ENCODE measurements at places on chromosomes 16 and 17. TPM values are rescaled to one million over a fixed set of nuclear protein-coding genes. Genes with fewer than 3 reads are reported as not detected.
A peak's percentile ranks its signal among the peaks of the same experiment; 100 is the strongest.

ATP2C2 gene
- 8.0 TPM for total RNA-seq

AXIN2 gene
- total RNA-seq: 29.8 TPM

MOSMO gene
- total RNA-seq: 42.5 TPM

ZNF750 gene
- not detected for total RNA-seq

TLCD2 gene
- total RNA-seq: 0.91 TPM

TP53TG3 gene
- not detected for total RNA-seq

CUEDC1 gene
- 27.8 TPM for total RNA-seq

TBC1D28 gene
- not detected for total RNA-seq

NGFR gene
- 4.2 TPM for total RNA-seq

SLC13A2 gene
- total RNA-seq: not detected

KIF2B gene
- not detected for total RNA-seq

DNA sequence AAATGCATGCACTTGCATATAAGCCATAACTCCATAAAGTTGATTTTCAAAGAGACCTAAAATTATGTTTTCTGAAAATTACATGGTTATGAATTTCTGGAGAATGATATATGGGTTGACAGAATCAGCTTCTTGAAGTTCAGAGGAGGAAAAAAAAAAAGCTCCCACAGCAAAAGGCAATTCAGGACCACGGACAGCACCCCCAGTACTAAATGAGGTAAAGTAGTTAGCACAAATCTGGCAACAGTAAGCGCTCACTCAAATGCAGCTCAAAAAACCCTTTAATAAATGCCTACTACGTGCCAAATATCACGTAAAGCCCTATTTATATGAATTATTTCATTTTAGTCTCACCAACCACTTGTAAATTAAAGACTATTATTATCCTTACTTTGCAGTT lies 135.2 kb downstream of the SHISA9 start:
- DNase-seq: no peak

- DNase-seq: no peak
These were observed 2.4 kb downstream of the VPS25 start for GRCh38 chr17:42775534-42776098.

DNA sequence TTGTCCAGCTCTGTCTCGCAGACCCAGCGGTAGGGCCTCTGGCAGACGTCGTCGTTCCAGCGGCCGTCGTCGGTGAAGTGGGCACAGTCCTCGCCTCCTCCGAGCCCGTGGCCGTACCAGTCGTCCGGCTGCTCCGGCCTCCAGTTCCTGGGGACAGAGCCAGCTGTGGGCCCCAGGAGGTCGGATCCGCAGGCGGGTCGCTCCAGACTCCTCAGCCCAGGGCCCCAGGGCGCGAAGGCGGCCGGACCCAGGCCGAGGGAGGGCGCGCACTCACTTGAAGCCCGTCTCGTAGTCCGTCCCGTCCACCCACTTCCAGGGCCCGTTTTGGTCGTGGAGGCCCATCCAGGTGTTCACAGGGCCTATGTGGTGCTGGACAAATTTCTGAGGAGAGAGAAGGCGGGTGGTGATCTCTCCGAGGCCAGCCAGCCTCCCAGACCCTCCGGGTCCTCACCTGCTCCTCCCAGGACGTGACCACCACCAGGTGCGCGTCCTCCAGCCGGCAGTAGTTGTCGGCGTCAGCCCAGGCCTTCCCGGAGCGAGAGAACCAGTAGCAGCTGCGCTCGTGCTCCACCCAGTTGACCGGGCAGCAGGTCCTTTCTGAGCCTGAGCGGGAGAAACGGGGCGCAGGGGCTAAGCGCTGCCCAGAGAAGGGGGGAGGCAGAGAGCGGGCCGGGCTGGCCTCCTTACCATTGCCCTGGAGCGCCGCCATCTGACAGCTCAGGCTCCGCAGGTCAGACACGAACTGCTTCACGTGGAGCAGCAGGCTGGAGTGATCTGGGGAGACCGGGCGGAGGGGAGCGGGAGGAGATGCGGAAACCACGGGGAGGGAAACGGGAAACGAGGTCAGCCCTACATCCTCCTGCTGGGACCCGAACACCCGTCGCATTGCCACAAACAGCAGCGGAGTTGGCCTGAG lies 5.2 kb downstream of the ASGR1 start:
- DNase-seq: peak; percentile 81

- DNase-seq: no peak
These were observed 4.6 kb downstream of the ANKRD40 start for GRCh38 chr17:50703162-50703561.

DNA sequence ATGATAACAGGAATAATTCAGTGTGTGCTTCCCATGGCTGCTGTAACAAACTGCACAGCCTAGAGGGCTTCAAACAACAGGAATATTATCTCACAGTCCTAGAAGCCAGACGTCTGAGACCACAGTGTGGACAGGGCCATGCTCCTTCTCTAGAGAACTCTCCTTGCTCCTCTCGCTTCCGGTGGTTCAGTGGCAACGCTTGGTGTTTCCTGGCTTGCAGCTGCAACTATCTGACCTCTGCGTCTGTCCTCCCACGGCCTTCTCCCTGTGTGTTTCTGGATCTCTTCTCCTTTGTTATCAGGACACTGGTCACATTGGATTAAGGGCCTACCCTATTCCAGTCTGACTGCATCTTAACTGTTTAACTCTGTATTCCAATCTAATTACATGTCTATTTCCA lies 414.3 kb downstream of the MAF start:
- no peak for DNase-seq

DNA sequence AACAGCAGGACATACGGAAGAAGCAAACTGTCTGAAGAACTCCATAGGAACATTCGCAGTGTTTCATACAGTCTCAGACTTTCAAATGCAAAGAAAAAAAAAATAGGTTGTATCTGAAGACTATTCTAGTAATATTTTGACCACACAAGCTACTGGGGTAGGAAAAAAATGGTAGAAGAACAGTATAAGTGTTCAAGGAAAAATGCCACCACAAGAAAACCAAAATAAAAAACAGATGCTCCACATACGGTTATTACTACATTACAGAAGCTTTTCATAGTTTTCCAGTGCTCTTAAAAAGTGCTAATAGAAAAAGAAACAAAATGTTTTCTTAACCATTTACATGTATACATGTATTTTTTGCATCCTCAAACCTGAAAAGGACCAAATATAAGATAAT lies 3.7 kb downstream of the NCOR1 start:
- no peak for DNase-seq

DNA sequence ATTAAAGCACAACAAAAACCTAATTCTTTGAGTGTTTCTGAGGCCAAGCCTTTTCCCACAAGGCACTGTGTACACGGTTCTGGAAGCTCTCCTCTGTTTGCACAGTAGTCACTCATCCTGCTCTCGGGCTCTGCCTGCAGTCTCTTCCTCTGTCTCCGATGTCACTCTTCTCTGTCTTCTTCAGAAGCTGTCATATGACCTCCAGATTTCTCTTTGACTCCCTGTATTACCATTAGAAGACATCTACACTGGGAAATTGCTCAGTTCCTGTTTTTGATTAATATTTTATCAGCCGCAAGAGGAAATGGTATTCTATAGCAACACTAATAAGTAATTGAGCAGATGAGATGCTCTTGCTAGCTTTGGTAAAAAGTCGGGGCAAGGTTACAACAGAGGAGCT lies 422.9 kb downstream of the WWOX start:
- DNase-seq: no peak

GRCh38 chr17:79960788-79961522 lies 74.7 kb downstream of the TBC1D16 start:
- no peak for DNase-seq

GRCh38 chr16:56866955-56867830 lies 2.2 kb downstream of the SLC12A3 start:
- DNase-seq: no peak

GRCh38 chr17:35541434-35541833 lies 4.0 kb upstream of the SLFN12L start:
- no peak for DNase-seq

GRCh38 chr17:60664022-60664421 lies 13.6 kb upstream of the BCAS3 start:
- no peak for DNase-seq

DNA sequence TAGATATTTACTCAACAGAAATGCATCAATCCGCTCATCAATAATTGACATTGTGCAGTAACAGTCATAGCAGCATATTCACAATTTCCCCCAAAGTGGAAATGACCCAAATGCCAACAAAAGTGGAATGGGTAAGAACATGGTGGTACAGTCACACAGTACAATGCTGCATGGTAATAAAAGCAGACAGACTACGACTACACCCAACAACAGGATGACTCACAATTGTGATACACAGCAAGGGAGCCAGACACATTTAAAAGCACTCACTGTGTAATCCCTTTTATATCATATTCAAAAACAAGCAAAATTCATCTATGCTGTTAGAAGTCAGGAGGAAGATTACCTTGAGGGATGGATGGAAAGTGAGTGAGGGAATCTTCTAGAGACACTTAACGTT lies 76.5 kb upstream of the NUDT7 start:
- DNase-seq: no peak

GRCh38 chr17:45040459-45040858 lies 11.0 kb downstream of the DCAKD start:
- no peak for DNase-seq

GRCh38 chr17:17675925-17676534 lies 5.2 kb upstream of the RAI1 start:
- no peak for DNase-seq

- no peak for DNase-seq
These were observed 7.5 kb downstream of the RHBDF1 start for GRCh38 chr16:64914-65255.

DNA sequence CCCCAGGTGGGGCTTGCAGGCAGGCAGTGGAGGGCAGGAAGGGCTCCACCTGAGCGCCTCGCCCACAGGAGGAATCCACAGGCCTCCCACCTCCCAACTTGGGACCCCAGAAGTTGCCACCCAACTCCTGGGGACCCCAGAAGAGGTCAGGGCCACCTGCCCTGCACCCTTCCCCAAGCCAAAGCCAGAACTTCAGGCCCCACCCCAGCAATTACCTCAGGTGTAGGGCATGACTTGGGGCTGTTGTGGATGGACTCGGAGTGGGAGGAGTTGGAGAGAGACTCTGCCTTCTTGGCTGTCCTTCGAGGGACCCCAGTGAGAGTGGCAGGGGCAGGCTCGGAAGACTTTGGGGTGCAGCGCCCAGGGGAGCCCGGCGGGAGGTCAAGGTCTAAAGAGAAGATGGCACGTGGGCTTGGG lies 10.5 kb downstream of the TSPOAP1 start:
- no peak for DNase-seq

- DNase-seq: no peak
These were observed 9.7 kb upstream of the CCL2 start for GRCh38 chr17:34245351-34245905.

- no peak for DNase-seq
These were observed 3.4 kb downstream of the SGCA start for GRCh38 chr17:50169121-50169764.

DNA sequence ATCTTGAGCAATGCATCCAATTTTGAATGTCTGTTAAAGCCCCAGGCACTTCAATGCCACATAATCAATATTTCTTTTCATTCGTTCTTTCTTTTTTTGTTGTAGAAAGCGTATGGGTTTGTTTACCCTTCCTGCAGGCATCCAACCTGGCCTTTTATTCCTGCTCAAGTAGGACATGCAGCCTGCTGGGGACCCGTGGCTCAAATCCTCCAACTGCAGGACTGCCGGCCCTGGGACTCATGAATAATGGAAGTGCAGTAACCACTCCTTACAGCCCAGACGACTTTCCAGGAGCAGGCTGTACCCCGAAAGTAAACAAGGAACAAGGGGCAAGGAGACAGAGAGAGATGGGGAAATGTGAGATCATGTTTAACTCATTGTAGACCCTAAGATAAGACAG lies 126.4 kb downstream of the SALL1 start:
- no peak for DNase-seq

- DNase-seq: no peak
These were observed 53.2 kb downstream of the SKAP1 start for GRCh38 chr17:48376682-48377325.

Measured in dorsolateral prefrontal cortex (tissue), 122 donors.